KBM-7 (cell line): ENCODE measurements at places on chromosomes 7 and 10.

DNA sequence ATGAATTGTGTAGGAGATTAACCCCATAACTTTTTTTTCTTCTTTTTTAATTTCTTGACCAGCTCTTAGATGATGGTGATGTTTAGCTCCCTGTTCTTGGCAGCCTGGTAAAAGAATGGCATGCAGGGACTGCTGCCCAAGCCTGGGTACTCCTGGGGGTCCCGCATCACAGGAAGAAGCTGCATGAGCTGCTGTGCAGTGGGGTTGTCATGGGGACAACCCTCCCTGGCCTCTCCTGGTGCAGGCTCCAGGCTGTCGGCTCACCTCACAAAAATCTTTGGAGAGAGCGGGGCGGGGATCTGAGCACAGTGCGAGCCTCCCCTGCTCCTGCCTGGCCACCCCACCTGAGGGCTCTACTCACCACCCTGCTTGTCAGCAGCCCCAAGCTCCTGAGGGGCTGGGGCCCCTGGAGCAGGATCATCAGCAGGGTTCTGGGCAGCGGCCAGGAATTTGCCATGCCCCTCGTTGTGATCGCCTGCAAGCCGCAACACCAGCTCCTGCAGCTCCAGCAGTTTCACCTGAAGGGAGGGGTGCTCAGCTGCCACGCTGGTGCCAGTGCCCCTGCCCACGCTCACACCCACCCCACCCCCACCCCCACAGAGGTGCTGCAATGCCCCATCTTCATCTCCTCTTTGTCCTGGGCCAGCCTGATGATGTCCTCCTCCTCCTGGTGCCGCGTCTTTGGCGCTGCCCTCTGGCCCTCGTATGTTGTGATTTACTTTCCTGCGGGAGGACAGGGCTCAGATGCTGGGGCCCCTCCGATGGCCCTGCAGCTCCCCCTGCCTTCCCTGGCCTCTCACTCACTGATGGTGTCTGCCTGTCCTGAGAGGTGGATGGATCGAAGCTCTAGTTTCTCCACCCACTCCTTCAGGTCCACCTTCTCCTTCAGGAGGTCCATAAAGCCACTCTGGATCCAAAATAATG, 15.5 kb upstream of the MTPAP start:
- DNase-seq, result no peak

GRCh38 chr10:101236376-101237080, 7.3 kb upstream of the LBX1 start:
- DNase-seq, result no peak

- DNase-seq, result no peak
Measured at GRCh38 chr10:92124020-92124419, 166.9 kb downstream of the CPEB3 start.

DNA sequence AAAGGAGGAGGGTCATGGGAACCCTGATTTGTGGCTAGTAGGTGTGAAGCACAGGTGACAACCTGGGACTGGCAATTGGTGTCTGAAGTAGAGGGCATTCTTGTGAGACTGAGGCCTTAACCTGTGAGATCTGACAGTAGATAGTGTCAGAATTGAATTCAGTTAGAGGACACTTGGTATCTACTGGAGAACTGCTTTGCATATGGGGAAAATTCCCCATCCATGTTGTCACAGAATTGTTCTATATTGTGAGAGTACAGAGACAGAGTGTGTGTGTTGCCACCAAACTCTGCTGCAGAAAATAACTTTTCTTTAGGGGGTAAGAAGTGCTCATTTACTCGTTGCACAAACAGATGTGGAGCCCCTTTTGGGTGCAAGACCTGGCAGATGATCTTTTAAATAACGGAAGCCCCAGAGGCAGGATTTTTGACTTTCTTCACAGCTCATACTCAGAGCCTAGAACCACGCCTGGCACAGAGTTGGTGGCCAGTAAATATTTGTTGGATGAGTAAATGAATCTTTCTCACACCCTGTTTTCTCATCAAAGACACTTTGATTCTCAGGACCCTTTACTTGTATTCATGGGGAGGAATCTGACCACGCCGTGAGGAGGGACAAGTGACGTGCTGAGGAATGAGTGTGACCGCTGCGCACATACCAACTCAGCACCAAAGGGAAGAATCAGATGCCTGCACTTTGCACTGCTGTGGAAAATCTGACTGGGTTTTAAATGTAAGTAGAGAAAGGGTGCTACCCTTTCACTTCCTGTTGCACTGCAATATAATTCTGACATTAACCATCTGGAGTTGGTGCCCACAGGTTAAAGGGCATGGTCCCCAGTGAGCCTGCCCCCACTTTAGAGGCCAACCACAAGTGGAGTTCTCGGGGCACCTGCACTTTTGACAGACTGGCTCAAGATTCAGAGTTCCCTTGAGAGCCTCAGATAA, 39.2 kb upstream of the SDHAF3 start:
- no peak for DNase-seq

- DNase-seq, result no peak
Measured at GRCh38 chr10:74480778-74481177, 329.8 kb downstream of the ADK start.

- no peak for DNase-seq
Measured at GRCh38 chr7:117163101-117163500, 159.8 kb downstream of the WNT2 start.

DNA sequence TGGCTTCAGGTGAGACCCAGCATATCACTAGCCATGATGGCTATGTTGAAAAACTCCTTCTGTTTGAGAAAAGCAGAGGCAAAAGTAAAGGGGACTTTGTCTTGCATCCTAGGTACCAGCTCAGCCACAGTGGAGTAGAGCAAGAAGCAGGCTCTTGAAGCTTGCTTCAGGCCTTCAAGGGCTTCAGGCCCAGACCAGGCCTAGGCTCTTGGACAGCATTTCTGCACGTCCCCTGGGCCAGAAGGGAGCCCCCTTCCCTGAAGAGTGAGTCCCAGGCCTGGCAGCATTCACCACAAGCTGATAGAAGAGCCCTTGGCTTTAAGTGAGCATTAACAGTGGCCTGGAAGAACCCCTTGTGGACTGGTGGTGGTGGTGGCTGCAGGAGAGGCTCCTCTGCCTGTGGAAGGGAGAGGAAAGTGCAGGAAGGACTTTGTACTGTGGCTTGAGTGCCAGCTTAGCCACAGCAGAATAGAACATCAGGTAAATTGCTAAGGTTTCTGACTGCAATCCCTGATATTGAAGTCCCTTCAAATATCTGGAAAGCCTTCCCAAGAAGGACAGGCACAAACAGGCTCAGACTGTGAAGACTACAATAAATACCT, 28.1 kb upstream of the FAM171A1 start:
- DNase-seq, result no peak

GRCh38 chr7:82105463-82105862, 335.6 kb upstream of the HGF start:
- DNase-seq, result no peak

DNA sequence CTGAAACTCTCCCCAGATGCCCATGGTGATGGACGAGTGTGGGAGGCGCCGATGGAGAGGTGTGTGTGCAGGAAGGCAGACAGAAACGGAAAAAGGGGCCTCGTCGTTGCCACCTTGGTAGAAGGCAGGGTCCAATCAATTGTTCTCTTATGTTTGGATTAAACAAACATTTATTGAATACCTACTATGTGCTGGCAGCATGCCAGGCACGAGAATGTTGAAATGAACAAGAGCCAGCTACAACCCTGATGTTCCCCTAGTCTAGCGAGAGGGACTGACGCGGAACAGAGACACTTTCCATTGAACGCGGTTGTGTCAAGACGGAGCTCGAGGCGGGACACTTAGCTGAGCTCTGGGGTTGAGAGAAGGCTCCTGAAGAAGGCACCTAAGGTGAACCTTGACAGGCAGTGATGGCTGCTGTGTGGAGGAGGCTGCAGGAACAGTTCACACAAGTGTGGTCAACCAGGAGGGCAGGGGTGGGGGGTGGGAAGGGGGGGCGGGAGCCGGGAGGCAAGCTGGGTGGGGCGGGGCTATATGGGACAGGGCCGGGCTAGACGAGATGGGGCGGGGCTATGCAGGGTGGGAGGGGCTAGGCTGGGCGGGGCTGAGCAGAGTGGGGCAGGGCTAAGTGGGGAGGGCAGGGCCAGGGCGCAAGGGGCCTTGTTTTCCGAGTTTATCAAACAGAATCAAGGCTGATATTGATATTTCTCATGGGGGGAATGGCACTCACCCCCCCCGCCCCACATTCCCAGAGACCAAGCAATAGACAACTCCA, 181.0 kb downstream of the GATA3 start:
- DNase-seq, result no peak

GRCh38 chr7:137130751-137131158, 212.8 kb downstream of the PTN start:
- no peak for DNase-seq
